ENCODE measurements at places on chromosomes 7 and 10.

- DNase-seq, result no peak
These were observed 30.5 kb upstream of the BTRC start for GRCh38 chr10:101323495-101323894.

GRCh38 chr7:134449680-134450079 is 9.2 kb downstream of the AKR1B1 start:
- DNase-seq, result no peak

DNA sequence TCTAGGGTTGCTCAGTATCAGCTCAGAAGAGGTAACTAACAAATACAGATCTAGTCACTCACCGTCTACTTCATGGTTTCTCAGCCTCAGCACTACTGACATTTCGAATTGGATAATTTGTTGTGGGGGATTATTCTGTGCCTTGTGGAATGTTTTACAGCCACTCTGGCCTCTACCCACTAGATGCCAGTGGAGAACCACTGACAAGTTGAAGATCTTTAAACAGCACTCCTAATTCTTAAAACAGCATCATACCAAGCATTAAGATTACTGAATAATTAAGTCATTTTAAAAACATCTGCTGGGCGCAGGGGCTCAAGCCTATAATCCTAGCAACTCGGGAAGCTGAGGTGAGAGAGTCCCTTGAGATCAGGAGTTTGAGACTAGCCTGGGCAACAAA is 82.6 kb downstream of the UPF2 start:
- DNase-seq, result no peak

- DNase-seq, result no peak
These were observed 865 bp downstream of the ZNF438 start for GRCh38 chr10:31030800-31031199.

DNA sequence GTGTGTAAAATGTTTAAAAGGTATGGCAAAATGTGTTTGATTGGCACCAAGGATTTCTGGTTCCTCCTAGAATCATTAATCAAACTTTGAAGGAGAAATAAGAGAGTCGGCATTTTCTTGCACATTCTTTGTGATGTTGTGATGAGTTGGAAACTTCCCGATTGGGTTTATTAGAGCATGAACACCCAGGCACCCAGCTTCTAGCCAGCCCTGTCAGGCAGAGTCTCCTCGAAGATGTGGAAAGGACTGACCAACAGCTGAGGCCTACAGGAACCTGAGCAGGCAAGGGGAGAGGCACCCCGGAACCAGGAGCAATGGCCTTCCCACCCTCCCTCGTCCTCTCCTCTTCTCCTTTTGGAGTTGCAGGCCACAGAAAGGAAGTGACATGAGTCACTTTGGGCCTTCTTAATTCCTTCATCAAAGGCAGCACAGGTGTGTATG is 68.7 kb downstream of the EGFR start:
- DNase-seq, result no peak

GRCh38 chr10:125276133-125276532 is 115.8 kb upstream of the CTBP2 start:
- no peak for DNase-seq

DNA sequence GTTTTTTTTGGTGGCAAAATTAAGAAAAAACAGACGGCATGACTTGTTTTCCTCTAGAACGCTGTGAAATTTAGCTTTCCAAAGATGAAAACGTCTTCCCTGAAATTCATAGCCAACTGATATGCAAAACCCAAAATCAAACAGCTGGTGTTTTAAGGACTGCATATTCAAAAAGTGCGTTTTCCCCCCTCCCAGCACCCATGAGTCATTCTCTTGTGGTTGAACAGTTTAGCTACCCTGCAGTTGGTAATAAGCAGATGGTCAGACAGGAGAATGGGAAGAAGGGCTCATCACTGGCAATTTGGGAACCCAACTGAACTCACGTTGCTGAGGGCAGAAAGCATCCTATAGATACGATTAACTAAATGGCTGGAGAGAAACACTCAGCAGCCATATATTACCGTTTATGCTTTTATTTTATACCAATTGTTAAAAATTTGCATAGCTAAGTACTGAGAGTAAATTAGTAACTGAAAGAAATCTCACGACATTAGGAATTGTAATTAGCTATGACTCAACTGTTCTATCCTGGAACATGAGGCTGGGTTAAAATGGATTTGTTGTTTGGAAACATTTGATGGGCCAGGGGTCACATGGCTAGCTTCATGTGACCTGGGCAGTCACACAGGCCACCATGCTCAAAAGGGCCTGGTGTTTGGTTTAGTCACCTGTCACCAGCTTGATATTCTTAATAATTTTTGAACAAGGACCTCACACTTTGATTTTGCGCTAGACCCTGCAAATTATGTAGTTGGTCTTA is 343.1 kb downstream of the PHTF2 start:
- no peak for DNase-seq

GRCh38 chr7:117127585-117128168 is 174.4 kb downstream of the ST7 start:
- peak; percentile 73 for DNase-seq

GRCh38 chr7:81447351-81447952 is 322.4 kb downstream of the HGF start:
- DNase-seq, result peak; percentile 72

DNA sequence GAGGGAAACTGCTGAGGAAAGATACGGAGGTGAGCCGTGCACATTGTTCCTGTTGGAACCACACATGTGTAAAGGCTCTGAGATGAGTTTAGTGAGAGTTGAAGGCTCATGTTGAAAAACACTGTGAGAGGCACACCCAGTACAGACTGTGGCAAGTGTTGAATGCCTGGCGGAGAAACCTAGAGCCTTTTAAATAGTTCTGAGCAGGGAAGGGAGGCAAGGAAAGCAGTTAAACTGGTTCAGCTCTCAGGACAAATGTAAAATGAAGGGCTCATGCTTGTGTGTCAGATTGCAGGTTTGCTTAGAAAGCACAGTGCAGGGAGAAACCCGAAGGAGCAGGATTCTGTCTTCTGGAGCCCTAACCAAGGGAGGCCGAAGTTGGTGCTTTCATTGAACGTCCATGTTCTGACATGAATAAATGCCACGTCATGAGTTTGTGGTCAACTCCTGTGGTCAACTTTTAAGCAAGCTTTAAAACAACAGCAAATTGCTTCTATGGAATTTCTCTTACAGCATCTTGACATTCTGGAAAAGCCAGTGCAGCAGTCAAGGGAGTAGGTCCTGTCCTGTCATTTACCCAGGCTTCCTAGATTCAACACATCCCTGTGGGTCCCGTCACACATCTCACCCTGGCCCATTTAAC is 650.9 kb upstream of the GALNT17 start:
- no peak for DNase-seq

DNA sequence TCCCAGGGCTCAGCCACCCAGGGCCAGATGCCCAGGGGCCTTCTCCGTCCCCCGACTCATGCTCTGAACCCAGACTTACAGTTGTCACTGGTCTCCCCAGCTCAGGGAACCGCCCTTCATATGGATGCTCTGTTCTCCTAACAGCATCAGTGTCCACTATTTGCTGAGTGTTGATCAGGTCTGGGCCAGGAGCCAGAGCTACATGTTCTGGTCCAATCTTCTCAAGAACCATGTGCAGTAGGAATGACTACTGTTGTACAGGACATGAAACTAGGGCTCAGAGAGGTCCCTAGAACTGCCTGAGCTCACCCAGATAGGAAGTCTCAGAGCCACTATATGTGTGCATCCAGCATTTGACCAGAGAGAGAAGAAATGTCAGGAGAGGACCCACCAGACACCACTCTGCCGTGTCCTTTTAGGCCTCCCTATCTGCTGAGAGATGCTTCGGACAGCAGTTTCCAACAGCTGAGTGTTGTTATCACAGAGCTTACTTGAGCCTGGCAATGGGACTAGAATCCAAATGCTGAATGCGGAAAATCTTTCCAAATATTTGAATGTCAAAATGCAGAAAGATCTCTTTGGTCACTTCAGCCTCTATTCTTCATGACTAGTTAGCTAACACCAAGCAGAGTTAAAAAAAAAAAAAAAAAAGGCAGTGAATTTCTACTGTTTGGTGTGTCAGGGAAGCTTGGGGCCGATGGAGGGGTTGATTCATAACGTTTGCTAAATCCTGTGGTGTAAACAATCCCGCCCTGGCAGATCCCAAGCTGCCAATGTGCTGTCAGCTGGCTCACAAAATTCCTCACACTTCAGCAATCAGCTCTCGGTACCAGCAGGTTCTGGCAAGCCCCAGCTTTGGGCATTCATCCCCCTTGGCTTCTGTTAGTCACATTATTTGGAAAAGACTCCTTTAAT is 246.1 kb downstream of the TNS3 start:
- DNase-seq, result peak; percentile 88

- DNase-seq, result no peak
These were observed 171.8 kb downstream of the NXPH1 start for GRCh38 chr7:8605221-8605620.

DNA sequence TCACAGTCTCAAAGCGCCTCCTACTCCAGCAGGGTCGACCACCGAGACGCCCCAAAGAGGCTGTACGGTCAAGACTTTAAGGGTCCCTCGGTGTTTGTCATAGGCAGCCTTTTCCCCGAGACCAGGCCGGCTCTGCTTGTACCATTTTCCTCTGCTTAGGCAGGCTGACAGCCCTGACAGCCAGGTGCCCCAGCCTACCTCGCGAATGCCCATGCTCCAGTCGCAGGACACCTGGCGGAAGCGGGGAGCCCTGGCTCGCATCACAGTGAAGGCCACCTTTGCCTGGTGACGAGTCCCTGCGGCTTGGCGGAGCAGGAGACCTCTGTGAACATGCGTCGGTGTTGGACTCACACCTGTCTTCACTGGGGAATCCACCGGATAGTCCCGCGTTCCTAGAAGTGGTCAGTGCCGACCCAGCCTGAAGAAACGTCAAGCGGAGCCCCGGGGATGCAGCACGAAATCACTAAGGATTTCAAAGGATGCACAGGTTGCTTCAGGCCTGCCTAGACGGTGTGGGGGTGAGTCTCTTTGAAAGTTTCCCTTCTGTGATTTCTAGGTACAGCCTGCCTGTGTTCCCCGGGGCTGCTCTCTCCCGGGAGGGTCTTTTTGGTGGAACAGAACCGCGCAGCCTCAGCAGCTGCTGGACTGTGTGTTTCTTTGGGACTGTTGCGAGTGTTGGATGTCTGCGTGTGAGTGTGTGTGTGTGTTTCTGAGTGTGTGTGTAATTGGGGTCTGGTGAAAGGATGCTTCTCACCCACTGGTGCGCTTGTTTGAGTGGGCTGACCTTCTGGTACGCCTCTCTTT is 30.5 kb upstream of the ZNF273 start:
- DNase-seq, result no peak

DNA sequence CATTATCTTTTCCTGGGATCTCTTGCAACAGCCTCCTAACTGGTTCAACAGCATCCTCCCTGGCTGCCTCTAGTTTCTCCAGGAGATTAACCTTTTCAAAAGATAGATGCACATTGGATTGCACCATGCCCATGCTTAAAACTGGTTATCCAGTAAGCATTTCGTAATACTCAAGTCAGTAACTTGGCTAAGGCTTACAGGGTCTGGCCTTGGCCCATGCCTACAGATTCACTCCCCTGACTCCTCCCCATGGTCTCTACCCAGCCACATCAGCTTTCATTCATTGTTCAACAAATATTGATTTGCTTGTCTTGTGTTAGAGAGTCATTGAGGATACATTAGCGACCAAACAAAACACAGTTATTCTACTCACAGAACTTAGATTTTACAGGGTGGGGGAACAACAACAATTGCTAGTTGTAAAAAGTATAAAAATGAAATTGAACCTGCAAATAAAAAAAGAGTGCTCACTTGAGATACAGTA is 1.8 kb upstream of the KIF20B start:
- peak; percentile 34 for DNase-seq

- DNase-seq, result no peak
These were observed 556.7 kb downstream of the TYW1 start for GRCh38 chr7:67553378-67553777.

DNA sequence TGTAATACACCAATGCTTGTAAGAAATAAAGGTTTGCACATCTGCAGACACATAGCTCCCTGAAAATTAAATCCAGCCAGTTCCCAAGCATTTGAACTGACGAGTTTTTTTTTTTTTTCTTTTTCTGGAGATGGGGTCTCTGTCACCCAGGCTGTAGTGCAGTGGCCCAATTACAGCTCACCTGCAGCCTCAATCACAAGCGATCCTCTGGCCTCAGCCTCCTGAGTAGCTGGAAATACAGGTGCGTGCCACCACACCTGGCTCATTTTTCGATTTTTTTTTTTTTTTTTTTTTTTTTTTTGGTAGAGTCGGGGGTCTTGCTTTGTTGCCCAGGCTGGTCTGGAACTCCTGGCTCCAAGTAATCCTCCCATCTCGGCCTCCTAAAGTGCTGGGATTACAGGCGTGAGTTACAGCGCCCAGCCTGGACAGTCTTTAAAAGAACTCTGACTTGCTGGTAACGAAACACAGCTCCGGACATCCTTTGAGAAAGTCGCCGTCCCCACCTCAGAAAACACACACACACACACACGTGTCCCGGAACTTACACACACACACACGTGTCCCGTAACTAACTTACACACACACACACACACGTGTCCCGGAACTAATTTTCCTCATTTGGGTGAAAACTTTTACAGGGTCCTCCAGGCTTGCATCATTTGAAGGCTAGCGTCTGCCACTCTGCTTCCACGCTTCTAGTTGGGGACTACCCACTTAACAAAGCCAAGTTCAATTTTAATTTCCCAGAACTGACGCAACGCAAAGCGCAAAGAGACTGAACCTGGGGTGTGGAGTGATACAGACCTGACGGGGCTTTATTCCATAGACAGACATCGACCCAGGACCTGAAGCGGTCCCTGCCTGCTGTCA is 18.6 kb downstream of the OCM2 start:
- DNase-seq, result peak; percentile 38

DNA sequence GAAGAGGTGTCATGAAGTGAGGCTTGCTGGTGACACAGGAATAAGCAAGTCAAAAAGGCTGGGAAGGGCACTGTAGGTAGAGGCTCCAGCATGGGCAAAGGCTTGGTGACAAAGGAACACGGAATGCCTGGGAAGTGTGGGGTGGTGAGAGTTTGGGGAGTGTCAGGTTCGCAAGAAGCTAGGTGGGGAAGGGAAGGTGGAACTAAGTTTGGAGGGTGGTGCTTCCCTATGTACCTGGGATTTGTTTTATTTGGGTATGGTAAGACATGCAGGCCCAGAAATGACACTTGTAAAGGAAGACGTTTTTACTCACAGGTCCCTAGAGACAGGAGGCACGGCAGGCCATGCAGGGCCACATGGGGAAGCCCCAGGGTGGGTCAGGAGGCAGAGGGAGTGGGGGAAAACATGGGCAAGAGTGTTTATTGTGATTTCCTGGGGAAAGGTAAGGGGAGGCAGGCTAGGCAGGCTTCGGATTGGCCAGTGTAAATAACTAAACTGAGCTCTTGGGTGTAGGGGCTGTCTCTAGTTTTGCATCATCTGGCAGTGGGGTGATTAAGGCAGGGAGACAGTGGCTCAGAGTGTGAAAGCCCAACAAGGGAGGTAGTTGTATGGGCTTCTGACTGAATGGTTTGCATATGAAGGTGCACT is 52.1 kb downstream of the SH2D4B start:
- DNase-seq, result no peak

GRCh38 chr7:129095258-129095657 is 40.3 kb upstream of the TNPO3 start:
- no peak for DNase-seq

All from MCF 10A (cell line).